ENCODE measurements at places on chromosomes 4 and X.

DNA sequence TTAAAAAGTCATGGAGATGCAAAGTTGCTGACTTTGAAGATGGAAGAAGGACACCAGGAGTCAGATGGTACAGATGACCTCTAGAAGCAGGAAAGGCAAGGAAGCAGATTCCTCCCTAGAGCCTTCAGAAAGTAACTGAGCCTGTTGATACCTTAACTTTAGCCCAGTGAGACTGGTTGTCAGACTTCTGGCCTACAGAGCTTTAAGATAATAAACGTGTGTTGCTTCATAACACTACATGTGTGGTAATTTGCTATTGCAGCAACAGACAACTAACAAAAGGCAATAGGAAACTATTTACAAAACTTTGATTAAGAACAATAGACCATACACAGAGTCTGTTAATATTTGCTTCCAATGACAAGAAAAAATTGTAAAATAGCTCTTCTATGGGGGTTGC, 102.0 kb upstream of the USP38 start:
- no peak for DNase-seq

DNA sequence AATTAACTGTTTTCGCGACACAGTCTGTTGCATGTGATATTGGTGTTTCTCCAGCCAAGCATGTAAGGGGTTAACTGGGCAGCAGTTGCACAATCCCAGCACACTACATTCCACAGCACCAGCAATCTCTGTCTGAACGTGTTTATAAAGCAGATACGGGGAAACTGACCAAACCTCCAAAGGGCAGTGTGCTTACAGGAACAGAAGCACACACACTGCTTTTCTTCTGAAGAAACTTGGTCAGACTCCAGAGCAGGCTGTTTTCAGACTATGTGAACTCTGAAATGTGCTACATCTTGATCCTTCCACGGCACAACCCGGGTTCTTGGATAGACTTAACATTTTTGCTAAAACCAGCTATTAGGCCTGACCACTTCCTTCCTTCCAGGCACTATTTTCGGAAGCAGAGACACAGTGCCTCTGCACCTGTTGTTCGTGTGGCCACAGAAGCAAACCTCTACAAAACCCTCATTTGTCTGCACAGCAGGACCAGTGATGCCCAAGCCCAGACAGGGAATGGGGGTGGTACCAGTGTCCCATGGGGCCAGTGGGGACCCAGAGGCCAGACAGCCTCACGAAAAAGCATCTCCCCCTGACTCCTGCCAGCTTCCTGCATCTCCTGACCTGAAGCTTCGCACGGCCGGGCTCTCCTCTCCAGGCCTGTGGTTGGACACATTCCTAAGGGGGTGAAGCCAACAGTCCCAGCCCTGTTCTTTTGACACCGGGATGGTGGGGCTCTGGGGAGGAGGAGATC, 90.1 kb downstream of the IRF2 start:
- no peak for DNase-seq

DNA sequence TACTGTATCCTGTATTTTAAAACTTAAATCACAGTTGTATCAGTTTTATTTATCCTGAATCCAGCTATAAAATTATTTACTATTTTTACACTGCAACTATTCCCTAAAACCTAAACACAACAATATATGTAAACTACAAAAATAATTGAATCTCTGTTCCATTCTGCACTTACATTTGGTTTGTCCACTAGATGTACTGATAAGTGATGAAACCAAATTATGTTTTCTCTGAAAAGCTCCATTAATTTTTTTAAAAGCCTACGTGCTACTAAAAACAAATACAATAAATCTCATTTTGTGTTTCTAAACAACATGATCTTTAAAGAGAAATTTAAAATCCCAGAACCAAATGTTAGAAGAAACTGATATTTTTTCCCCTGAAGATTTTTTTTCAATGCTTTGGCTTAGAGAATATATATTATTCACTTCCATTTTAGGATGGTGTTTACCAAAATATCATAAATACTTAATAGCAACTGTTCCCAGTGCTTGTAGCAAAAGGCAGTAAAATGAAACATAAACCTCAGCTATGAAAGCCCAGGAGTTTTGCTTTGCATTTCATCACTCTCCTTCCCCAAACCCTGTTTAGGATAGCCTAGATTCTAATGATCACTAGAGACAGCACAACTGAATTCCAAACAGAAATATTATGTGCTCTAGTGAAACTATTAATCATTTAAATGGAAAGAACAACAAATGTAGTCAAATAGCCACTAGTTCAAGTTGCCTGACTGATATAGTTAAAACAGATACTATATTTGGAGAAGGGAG, 19.7 kb downstream of the ANTXR2 start:
- no peak for DNase-seq

DNA sequence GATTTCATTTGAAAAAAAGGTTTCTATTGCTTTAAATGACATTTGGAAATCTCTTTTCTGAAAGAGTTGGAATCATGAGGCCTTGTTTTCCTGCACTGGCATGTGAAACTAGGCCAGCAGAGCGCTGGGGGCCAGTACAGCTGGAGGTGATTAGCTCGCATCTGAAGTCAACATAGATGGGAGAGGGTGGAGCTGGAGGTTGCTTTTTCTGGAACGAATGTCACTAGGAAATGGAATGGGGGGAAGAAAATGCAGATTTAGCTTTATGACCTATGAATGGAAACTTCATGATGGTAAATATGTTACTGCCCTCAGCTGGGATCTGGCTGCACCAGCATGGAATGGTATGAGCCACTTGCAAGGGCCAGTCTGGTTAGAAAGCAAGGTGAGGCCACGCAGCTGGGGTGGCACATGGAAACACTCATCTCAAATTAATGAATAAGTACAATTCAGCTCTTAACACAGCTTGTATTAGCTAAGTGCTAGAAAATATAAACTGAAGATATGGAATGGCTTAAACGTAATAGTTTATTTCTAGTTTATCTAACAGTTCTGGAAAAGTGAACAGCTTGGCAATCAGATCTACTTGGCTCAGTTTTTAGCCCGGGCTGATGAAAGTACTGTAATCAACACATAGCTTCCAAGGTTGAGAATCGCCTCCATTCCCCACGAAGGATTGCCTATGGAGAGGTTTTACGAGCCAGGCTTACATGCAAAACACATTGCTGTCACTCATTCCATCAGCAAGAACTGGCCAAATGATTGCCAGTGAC, 32.5 kb downstream of the SLC10A6 start:
- DNase-seq: no peak

- DNase-seq: no peak
Measured at GRCh38 chr4:106868381-106869035, 167.6 kb downstream of the DKK2 start.

Data from amygdala (tissue), 56 donors.